ENCODE measurements at places on chromosomes 4 and X.
A peak's percentile ranks its signal among the peaks of the same experiment; 100 is the strongest.

DNA sequence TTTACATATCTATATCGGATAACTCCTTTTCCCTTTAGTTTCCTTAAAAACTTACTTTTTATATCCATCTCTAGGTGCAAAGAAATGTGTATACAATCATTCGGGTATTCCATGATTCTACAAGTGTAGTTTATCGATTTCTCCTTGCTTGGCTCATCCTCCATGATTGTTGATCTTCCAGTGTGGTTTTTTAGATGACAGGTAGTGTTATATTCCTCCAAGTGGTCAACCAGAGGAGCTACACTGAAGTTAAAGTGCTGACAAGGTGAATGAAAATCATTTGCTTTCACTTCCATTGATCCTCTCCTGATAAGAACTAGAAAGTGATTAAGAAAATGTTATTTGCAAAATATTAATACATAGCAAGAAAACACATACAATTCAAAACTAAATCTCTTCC, 38.5 kb downstream of the TMEM156 start:
- no peak for DNase-seq

GRCh38 chr4:8198206-8198905, 734 bp upstream of the SH3TC1 start:
- DNase-seq, result no peak

GRCh38 chr4:110518889-110519490, 43.0 kb downstream of the ENPEP start:
- peak; percentile 35 for DNase-seq

DNA sequence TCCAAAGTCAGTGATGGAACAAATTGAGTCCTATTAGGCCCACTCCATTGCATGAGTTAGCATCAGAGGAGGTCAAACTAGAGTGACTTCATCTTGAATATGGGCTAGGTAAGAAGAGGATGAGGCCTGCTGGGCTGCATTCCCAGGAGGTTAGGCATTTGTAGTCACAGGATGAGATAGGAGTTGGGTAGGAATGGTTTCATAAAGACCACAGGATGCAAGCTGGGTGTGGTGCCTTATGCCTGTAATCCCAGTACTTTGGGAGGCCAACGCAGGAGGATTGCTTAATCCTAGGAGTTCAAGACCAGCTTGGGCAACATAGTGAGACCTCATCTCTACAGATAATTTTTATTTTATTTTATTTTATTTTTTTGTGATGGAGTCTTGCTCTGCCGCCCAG, 26.8 kb downstream of the PDGFRA start:
- no peak for DNase-seq

GRCh38 chr4:32789026-32789608, 2068.9 kb downstream of the PCDH7 start:
- no peak for DNase-seq

Data from D341Med (cell line).